ENCODE measurements at places on chromosomes 7 and 10.

- DNase-seq, result peak; percentile 43
Measured at GRCh38 chr7:155003092-155003375, at the start of gene PAXIP1. Gene PAXIP1 (minus strand): TSS chr7:155003124. CDS start chr7:155002929, 195 bp downstream.

DNA sequence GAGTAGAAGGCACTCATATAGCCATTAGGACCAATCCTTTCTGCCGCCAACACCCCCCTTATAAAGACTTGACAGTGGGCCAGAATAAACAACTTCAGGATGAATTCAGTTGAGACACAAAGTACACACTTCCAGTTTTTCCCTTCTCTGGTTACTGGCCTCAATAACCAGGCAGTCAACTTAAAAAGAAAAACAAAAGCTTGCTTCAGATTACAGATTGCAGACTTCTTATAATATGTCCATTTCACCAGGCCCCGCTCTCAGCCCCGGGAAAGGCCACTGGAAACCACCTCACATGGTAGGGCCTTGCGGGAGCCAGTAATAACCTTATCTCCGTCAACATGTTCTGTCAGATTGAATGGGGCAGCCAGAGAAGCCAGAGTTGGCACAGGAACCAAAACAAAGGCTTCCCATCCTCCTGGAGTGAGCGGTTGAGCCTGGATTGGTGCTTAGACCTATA is 108.8 kb downstream of the EGFR start:
- DNase-seq, result no peak

- DNase-seq, result no peak
Measured at GRCh38 chr10:68756766-68757165, 35.7 kb downstream of the CCAR1 start.

GRCh38 chr7:100221231-100221718 is 1.5 kb downstream of the PVRIG start:
- peak; percentile 71 for DNase-seq

DNA sequence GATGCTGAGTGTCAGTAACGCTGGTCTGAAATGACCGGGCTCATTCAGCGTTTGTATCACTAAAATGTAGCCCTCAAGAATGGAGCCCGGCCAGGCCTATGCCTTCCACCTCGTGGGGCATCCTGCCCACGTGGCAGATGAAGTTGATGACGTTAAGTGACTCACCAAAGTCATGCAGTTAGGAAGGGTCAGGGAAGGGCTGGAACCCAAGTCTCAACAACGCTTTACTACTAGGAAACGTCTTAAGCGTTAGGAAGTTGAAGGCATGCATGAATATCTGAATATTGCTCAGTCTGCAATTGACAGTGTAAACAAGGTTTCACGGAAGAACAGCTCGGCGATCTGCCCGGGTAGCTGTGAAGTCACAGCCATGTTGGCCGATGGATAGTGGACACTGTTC is 14.0 kb upstream of the UBE3C start:
- no peak for DNase-seq

DNA sequence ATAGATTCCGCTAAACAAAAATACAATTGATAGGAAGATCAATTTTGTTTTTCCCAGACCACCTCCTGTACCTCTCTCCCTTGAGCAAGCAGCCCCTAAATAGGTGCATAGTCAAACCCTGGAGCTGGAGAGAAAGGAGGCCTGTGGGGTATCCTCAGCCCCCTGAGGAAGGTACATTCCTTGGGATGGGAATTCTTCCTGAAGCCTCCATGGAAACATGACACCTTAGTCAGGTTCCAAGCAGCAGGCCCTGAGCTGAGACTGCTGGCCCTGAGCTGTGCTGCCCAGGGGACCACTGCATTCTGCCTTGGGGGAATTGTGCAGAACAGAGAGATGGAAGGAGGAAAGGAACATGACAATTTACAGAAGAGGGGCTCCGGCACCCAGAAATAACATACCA is 7.4 kb downstream of the HNRNPF start:
- DNase-seq, result no peak

All from stimulated activated CD8-positive, alpha-beta memory T cell treated with anti-CD3 and anti-CD28 coated beads, Interleukin-15, amount 100 ng/mL, for 48 hours (primary cell).